ENCODE measurements at places on chromosomes 16 and 17.
A peak's percentile ranks its signal among the peaks of the same experiment; 100 is the strongest.

GRCh38 chr17:42525221-42525620, 10.8 kb upstream of the NAGLU start:
- DNase-seq = no peak

DNA sequence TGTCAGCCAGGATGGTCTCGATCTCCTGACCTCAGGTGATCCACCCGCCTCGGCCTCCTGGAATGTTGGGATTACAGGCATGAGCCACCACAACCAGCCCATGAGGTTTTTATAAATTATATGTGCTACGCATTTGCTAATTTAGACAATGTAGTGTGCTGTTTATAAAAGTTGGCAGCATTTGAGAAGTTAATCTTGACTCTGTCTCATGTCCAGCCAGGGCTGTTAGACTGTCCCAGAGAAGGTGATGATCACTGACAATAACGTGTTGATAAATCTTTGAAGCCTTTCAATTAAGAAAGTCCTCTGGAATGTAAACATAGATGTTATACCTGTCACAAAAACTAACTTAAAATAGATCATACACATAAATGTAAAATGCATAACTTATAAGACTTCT, 82.0 kb downstream of the PPM1E start:
- DNase-seq = no peak

- no peak for DNase-seq
Measured at GRCh38 chr16:88900662-88901052, 34.2 kb upstream of the PABPN1L start.

DNA sequence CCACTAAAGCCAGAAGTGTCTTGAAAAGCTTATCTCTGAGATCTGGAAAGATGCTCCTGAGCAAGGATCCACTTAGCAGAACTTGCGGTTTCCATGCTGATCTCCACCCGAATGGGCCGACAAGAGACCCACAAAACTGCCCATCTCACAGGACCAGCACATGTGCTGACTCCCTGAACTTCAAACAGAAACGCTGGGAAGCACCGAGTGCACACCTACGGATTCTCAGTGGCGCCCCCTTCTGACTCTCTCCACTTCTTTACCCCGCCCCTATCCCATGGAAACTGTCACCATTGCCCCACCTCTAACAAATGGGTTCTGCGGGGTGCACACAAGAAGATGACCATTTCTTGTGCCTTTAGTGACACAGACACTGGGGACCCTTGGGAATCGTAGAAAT, 21.4 kb downstream of the CDRT4 start:
- DNase-seq = peak; percentile 15

DNA sequence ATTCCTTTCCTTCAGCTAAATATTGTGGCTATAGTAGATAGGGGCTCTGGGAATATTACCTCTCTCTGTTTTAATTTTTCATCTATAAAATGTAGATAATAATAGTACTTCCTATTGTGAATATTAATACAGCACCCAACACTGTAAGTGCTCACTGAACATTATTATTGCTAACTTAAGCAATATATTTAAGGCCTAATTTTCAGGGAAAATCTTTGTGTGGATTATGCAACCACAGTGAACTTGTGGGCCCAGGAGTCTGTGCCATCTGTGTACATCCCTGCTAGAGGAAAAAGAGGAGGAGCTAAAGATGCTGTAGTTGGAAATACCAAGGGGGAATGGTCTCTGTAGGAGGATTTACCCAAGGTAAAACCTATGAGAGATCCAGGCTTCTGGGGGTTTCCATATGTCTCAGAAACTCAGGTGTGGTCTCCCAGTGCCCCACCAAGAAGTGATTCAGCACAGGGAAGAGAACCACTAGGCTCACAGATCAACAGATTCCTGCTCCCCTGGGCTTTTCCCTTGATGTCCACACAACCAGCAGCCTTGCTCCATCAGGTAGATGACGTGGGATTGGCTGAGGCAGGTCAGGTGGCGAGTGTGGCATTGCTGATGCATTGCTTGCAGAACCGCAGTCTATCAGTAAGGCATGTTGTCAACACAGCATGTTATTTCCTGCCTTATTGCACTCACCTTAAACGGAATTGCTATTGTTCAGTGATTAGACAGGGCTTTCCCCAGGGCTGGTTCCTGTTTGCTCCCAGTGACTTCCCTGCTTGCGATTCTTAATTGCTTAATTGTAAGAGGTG, 1.6 kb upstream of the N4BP1 start:
- DNase-seq = peak; percentile 35

DNA sequence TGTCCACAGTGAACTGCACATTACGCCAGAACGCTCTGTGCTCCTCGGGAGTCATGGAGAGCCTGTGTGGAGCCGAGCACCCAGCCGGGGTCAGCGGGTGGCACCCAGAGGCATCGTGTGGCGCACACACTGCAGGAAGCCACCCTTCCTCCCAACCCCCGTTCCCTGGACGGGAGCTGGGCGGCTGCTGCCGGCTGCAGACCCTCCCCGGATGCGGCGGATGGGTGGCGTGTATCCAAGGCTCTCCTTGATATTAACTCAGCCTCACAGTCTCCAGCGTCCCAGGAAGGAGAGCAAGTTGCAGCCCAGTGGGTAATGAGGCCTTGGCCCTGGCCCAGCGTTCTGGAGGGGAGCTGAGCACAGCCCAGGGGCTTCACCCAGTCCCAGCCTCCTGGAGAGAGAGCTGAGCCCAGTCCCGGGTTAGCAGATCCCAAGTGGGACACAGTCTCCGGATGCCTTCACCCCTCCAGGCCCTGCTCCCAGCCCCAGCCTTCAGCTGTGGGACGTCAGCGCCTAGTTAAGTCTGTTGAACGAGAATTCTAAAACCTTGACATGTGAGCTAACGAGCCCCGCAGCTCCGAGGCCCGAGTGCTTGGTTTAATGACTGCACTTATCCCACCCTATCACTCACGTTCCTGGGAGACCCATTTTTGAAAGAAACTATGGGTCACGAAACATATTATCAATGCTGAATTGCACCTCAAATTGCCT, 86.6 kb downstream of the TBC1D16 start:
- no peak for DNase-seq

DNA sequence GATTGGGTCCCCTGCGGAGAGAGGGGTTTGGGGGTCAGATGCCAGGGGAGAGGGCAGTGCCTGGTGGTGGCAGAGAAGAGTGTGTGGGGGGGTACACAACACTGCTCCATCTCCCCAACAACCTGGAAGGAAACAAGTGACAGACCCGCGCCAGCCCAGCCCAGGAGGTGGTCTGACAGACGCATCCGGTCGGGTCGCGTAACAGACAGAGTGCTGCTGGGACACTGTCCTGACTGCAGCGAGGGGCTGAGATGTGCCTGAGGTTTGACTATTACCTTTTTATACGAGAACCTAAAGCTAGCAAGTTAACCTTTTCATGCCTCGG, 16.2 kb downstream of the UNC13D start:
- no peak for DNase-seq

Data from common myeloid progenitor, CD34-positive (primary cell).